ENCODE measurements at places on chromosomes 12 and 14.

- no peak for DNase-seq
Measured at GRCh38 chr12:3225154-3225795, 148.1 kb downstream of the TSPAN9 start.

- DNase-seq = peak; percentile 28
Measured at GRCh38 chr12:79326222-79326621, 364.5 kb downstream of the PAWR start.

- no peak for DNase-seq
Measured at GRCh38 chr14:34733245-34733644, 18.9 kb upstream of the CFL2 start.

GRCh38 chr14:96097752-96098151, 58.6 kb downstream of the C14orf132 start:
- DNase-seq = no peak

GRCh38 chr14:58054100-58054499, 97.9 kb downstream of the ARMH4 start:
- DNase-seq = no peak

GRCh38 chr12:113030875-113031525, 25.5 kb upstream of the DTX1 start:
- peak; percentile 8 for DNase-seq

DNA sequence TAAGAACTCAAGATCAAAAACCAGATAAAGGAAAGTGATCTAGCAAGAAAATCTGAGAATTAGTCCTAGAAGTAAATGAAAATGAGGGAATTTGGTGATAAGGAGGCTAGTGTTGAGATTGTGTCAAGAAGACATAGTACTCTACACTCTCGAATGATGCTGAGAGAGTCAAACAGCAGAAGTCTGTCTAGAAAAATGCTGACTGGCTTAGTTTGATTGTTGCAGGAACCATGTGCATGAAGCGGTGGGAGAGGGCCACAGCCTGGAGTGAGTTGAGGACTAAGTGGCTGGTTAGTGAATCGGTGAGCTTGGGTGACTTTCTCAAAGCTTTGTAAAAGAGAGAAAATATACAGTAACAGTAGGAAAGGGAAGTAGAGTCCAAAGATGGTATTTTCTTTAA, 124.5 kb downstream of the LRIG3 start:
- no peak for DNase-seq

DNA sequence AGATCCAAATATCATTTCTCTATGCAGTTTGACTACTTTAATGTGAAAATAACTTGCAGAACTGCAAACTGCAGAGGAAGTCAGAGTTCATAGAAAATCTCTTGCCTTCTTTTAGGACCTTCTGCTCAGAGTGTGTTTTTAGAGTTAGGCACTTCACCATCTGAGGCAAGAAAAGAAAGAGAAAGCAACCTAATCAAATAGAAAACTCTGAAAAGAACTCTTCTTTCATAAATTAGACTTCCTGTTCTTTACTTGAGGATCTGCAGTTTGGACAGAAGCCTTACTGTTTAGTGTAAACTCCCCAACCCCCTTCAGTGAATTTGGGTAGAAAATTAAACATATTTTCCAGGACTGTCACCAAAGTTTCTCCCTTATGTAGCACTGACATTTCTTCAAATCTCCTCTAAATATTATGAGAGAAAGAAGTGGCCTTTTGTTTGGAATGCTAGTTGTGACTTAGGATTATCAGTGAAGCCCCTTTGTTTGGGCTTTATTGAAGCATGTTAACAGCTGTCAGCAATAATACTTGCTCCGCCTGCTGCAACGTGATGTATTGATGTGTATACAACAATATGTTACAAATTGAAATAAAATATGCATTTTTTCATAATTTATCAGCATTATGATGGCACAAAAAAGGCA, 99.5 kb downstream of the PDZRN4 start:
- DNase-seq = no peak

DNA sequence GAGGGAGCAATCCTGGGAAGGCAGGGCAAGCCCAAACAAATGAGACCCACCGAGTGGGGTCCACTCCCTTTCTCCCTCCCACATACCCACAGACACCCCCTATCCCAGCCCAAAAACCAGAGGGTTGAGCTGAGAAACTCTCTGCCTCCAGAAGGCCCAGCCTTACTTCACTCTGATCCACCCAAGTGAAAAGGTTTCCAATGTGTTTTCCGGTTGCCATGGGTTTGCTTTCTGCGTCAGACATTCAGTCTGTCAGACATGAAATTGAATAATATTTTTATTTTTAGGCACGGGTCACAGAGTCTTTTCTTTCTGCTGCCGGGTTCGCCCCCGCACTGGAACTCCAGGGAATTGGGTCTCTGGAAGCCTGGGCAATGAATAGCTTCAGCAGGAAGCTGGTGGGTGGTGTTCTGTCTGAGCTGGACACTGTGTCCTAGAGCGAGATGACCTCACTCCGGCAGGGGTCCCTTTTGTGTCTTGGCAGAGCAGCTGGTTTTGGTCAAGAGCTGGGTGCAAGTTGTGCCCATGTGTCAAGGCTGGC, 69.8 kb upstream of the CLMN start:
- no peak for DNase-seq

DNA sequence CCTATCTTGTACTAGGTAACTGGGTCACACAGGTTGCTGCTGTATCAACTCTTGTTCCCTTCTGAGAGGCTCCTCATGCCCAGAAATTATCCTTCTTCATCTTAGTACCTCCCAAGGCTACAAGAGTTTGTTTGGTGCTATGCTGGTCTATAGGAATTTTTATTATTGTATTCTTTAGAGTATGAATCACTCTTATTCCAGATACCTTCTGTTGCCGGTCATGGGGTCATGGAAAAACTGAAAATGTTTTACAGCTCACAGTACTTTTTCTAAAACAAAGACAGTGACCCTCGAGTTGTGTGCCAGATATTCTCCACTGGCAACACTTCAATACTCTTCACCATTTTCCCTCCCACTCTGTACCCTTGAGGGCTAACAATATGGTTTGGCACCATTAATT, 1598.0 kb upstream of the TMEM132C start:
- DNase-seq = no peak

- peak; percentile 47 for DNase-seq
Measured at GRCh38 chr14:100503251-100503650, 84.0 kb downstream of the BEGAIN start.

DNA sequence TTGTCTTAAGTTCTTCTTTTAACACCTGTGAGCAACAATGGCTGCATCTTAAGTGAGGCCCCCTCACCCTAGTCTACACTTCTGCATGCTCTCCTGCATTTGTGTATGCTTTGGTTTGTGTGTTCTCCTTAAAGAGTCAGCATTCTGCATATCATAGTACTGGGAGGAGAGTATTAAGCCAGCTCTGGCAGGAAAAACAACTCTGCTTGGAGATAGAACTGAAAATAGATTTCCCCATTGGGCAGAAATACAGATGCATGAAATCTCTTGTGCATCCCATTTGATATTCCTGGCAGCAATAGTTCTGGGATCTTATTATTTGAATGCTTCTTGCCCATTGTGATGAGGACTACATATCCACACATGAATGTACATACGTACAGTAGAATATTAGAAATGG, 70.6 kb upstream of the PRICKLE1 start:
- no peak for DNase-seq

DNA sequence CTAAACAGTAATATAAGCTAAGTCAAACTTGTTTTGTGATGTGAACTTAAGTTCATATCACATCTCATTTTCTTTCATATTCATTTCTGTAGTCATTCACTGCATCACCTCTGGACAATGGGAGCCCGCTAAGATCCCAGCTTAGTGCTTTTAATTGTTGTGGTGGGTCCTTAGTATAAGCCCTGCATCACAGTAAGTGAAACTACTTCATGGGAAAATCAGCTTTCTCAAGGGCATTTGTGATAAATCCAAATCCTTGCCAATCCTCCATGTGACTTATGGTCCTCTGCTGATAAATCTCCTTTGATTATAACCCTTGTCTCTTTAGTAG, 98.3 kb downstream of the PLEKHA5 start:
- DNase-seq = no peak

DNA sequence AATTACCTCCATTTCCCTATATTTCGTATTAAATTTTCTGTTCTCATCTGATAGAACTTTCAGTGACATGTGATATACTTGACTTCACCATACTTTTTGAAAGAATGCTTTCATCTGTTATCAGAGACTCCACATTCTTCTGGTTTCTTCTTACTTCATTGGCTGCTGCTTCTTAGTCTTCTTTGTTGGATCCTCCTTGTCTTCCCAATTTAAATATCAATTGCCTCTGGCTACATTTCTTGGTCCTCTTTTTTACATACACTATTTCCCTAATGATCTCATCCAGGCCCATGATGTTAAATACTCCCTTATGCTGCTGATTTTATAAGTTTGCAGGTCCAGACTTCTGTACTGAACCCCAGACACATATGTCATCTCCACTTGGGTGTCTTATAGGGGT, 22.0 kb downstream of the OR5AU1 start:
- no peak for DNase-seq

DNA sequence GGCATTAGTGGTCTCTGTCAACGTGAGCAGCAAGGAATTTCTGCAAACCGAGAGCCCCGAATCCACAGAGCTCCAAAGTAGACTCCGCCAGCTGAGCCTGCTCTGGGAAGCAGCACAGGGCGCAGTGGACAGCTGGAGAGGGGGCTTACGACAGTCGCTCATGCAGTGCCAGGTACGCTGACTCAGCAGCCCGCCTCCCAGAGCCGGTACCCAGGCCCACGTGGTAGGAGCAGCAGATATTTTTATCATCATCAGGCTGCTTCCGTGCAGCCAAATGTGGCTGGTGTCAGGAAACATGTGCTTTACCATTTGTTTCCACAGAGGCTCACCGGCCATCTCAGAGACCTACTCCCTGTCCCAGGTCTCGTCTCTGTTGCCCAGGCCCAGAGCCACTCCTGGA, 73.7 kb downstream of the ESR2 start:
- DNase-seq = no peak

- no peak for DNase-seq
Measured at GRCh38 chr12:62767946-62768345, 167.0 kb downstream of the PPM1H start.

DNA sequence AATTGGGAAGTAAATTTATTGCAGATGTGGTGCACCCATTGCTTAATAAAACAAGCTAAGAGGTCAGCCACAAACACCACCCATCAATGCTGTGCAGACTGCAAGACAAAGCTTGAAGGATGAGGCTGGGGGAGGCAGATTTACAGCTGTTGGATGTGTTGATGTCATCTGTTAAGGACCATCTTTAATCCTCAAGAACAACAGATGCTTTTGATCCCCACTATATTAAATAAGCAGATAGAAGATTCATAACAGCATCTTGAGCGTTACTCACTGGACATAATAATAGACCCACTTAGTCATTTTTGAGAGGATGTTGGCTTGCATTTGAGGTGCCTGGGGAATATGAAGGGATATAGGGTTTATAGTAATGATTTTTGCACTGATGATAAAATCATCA, 58.8 kb downstream of the GPR68 start:
- DNase-seq = no peak

DNA sequence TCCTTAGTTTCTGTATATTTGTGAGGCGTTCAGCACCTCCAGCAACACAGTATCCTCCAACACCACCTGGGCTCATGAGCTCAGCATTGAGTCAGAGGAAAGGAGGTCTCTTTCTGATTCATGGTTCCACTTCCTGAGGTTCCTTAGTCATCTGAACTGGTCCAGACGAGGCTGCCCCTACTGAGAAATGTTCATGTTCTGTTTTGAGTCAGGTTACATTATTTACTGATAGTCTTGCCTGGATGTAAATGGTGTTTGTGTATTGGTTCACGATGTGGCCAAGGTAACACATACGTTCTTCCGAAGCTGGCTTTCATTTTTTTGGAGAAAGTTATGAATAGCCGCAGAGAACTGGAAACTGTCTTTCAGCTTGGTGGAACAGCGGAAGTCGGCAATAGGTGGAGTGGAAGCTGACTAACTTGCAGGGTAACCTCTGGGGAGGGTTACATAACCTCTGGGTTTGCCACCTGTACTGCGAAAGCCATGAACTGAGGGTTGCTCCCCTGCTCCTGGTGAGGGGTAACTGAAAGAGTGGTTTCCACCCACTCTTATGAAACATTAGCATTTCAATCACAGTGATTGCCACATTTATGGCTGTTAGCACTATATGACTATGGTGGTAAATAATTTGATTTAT, 42.2 kb upstream of the MANSC4 start:
- DNase-seq = no peak

DNA sequence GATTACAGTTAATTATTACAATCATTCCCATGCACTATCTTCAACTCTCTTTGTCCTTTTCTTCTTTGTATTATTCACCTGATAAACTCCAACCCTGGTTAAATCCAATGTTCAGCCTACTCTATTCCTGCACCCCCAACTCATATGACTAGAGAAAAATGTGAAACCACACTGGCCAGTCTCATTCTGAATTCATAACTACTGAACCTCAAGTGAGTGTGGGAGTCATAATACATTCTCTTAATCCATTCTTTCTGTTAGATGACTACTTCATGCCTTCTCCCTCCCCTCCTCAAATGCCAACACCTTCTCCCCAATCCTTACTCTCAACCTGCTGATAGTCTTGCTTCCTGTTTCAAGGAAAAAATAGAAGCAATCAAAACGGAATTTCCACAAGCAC, 22.3 kb upstream of the ITPR2 start:
- no peak for DNase-seq

DNA sequence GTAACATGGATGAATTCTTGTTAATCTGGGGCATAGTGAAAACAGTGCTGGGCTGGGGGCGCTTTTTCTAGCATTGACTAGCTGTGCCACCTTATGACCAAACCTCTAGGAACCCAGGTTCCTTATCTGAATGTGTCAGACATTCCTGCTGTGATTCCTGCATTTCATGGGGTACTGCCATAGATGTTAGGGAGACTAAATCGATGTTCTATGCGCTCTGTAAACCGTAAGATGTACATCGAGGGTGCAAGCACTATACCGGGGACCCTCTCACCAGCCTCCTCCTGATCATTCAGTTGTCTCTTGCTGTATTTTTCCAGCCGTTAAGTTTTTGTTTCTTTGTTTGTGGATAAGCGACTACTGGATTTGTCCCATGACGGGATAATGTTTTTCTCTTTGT, 170.9 kb upstream of the PARP11 start:
- DNase-seq = no peak

DNA sequence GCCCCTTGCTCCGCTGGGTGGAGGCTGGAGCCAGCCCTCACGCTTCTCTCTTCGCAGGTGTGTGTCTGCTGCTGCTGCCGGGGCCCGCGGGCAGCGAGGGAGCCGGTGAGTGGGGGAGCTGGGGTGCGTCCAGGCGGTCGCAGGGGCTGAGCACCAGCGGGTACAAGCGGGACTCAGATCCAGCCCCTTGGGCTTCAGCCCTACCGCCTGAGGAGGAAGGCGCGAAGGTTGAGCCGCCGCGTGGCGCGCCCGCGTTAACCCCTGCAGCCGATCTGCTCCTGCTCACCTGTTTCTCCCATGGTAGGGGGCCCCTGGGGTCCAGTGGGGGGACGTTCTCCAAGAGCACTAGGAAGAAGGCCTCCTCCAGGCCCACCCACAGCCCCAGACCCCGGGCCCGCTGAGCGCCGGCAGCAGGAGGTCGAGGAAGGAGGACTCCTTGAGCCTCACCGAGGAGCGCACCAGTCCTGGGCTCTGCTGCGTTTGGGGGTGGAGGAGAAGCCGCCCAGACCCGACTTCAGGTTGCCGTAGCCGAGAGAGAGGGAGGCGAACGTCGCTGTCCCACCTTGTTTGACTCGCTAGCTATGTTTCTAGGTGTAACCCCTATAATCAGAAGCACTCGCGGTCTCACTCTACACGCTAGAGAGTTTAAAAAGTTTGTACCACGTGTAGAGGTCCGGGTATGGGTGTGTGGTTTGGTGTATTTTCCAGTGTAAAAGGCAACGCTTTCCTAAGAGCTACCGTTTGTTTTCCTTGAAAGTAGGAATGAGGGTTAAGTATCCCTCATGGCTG, 834 bp downstream of the COCH start:
- DNase-seq = no peak

All from NCI-H187 treated with DMSO at 0.1 percent for 48 hours (cell line).